ENCODE measurements at places on chromosomes 5 and 9.

DNA sequence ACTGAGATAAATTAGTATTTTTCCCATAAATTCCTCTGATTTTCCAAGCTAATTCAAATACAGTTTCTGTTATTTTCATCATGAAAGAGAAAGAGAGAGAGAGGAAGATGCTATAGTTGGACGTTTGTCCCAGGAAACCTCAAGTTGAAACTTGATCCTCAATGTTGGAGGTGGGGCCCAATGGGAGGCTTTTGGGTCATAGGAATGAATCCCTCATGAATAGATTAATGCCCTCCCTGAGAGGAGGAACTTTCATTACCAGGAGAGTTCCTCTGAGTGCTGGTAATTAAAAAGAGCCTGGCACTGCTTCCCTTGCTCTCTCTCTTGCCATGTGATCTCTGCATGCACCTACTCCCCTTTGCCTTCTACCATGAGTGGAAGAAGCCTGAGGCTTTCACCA, 189.9 kb upstream of the SMC2 start:
- no peak for DNase-seq

DNA sequence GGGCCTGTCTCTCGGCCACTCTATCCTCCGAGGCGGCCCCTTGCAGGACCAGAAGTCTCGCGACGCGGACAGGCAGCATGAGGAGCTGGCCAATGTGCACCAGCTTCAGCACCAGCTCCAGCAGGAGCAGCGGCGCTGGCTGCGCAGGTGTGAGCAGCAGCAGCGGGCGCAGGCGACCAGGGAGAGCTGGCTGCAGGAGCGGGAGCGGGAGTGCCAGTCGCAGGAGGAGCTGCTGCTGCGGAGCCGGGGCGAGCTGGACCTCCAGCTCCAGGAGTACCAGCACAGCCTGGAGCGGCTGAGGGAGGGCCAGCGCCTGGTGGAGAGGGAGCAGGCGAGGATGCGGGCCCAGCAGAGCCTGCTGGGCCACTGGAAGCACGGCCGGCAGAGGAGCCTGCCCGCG, 283.5 kb downstream of the ARHGEF28 start:
- DNase-seq, result no peak

DNA sequence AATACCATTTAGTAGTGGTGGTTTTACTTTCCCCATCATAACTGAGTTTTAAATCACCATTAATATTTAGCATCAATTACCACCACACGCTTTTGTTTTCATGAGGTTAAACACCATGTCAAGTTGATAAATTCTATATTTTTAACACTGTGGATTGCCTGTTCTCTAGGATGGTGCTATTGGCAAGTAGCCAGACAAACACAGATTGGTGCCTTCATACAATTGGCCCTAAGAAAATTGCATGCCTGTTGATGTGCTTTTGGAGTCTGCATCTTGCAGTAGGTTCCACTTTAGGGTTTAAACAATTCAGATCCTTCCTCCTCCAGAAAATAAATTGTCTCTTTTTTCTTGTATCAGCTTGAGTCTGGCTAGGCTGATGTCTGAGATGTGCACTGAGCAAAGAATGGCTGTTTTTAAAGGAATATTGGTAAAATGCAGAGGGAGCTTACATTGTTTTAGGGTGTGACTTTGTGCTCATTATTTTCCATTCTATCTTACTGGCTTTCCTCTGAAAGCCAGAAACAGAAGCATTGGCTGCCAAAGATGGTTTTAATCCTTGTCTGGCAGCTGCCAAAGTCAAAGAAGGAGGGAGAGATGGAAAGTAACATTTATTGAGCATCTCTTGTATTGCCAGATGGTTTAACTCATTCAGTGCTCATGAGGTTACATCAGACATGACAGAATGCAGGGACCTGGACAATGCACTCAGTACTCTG, 19.6 kb upstream of the MAN2A1 start:
- no peak for DNase-seq

DNA sequence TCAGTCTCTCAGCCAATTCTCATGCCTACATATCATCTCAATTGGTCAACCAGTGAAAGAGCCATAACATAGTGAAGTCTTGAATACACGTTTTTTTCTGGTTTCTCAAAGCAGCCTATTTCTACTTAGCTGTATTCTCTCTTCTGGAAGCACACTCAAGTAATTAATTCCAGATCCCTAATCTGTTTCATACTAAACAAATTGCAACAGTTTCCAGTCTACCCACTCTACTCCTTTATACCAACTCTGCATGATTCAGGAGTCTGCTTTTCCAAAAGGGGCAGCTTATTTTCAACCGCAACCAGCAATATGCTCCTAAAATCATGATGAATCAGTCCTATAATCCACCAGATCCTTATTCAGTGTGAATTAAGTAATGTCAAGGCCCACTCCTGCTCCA, 211.7 kb downstream of the TLE1 start:
- DNase-seq, result no peak

DNA sequence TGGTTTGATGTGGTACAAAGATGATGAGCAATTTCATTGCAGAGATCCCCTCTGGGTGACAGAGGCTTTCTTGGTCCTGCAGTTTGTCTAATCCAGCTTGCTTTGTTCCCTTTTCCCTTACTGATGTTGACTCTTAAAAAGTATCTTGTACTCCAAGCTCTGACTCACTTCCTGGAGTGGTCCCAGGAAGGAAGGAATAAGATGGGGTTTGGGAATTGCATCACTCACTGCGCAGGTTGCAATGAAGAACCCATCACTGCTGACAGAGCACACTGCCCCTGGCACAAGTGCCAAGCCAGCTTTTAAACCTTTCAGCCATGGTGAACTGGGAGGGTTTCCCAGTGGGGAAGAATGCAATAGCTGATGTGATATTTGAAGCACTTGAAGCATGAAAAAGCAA, 662.2 kb upstream of the CTNND2 start:
- DNase-seq, result no peak

DNA sequence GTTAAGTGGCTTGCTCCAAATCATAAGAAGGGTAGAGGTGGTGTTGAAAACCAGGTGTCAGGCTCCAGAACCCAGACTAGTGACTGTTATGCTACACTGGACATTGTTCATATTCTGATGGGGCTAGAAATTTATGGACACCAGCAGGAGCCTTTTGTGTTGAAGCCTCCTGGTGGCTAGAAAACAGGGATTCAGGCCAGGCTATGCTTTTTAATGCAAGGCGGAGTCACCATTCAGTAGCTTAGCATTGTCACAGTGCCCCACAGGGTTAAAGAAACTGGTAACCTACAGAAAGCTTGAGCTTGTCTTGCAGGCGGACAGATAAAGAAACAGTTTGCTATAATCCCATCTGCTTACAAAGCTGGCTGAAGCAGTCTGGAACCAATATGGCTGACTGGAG, 23.0 kb upstream of the GOLM1 start:
- DNase-seq, result no peak

- DNase-seq, result no peak
These were observed 5.2 kb downstream of the PPP2R2B start for GRCh38 chr5:146873186-146873917.

DNA sequence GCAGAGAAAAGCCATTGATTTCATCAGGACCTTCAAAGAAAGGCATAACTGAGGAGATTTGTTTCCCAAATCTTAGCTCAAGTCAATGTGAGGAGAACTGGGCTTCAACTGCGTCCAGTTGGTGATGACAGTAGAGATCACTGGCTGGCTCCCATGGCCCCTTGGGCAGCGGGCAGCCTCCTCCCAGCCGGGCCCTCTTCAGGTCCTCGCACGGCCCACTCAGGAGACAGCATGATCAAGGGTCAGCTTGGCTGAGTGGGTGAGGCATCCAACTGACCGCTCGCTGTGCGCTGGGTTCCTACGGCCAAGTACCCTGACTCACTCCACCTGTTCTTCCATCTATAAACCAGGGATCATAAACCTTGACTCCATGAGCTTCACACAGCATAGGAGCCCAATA, 274.0 kb downstream of the NSG2 start:
- DNase-seq, result no peak

- no peak for DNase-seq
These were observed 220.8 kb upstream of the DAPK1 start for GRCh38 chr9:87276851-87277261.
